K562 (cell line): ENCODE measurements at places on chromosomes 5 and 9.
A peak's percentile ranks its signal among the peaks of the same experiment; 100 is the strongest.

DNA sequence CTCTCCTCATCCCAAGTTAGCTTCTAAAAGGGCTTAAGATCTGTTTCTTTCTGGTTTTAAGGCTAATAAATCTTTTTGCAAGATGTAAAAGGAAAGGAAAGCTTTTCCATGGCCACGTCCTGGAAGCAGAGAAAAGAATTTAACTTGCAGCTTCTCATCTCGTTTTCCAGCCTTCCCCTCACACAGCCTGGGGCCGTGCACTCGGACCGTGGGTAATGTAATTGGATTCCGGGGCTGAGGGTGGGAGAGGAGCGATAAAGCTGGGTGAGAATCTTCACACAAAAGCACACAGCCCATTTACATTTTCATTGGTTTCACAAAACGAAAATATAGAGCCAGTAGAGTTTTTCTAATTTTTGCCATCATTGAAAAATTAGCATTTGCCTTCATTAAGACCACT lies 91.2 kb downstream of the IRX2 start:
- H3K4me3 ChIP-seq = no peak overlapping the region
- peaks cover 47% of the 10 kb centered on the region for H3K27me3 ChIP-seq
- H3K4me1 ChIP-seq = no peaks in the 10 kb centered on the region
- no peaks in the 10 kb centered on the region for H3K36me3 ChIP-seq
- no peak for DNase-seq

GRCh38 chr5:9468060-9468388 lies 77.9 kb downstream of the SEMA5A start:
- H3K27me3 ChIP-seq = no peaks in the 10 kb centered on the region
- no peak for DNase-seq
- H3K4me3 ChIP-seq = no peak overlapping the region
- no peak overlapping the region for H3K27ac ChIP-seq
- H3K4me1 ChIP-seq = no peaks in the 10 kb centered on the region

GRCh38 chr5:116709082-116709481 lies 134.5 kb upstream of the SEMA6A start:
- H3K4me3 ChIP-seq = no peak overlapping the region
- no peak for DNase-seq
- H3K27me3 ChIP-seq = no peaks in the 10 kb centered on the region
- H3K4me1 ChIP-seq = no peaks in the 10 kb centered on the region
- H3K27ac ChIP-seq = no peak overlapping the region

- H3K27ac ChIP-seq = no peak overlapping the region
- H3K4me1 ChIP-seq = no peaks in the 10 kb centered on the region
- no peak overlapping the region for H3K4me3 ChIP-seq
- H3K36me3 ChIP-seq = no peaks in the 10 kb centered on the region
Observed at GRCh38 chr9:25677301-25678146, 720 bp downstream of the TUSC1 start.

GRCh38 chr9:130246126-130246525 lies 19.4 kb upstream of the HMCN2 start:
- no peak overlapping the region for H3K27ac ChIP-seq
- DNase-seq = no peak
- H3K4me1 ChIP-seq = peaks cover 6% of the 10 kb centered on the region; the same call in 2 of the 3 replicates
- no peak overlapping the region for H3K4me3 ChIP-seq

DNA sequence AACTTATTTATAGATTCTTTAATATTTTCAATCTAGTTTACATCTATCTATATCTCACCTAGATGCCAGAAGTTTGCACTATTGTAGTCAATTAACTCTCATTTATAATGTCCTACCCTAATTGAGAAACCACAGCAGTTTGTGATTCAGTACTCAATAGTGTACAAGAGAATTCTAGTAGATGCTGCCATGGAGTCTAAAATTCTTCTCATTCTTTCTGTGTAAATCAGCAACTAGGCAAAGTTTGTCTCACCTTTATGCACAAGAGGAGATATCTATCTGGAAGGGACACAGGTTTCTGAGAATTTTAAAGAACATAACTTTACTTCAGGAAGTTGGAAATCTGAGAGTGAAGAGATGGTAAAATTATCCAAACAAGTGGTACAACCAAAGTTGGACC lies 173.0 kb upstream of the FBXL7 start:
- H3K4me1 ChIP-seq = no peaks in the 10 kb centered on the region
- no peaks in the 10 kb centered on the region for H3K27me3 ChIP-seq
- H3K36me3 ChIP-seq = no peaks in the 10 kb centered on the region
- no peak overlapping the region for H3K4me3 ChIP-seq

DNA sequence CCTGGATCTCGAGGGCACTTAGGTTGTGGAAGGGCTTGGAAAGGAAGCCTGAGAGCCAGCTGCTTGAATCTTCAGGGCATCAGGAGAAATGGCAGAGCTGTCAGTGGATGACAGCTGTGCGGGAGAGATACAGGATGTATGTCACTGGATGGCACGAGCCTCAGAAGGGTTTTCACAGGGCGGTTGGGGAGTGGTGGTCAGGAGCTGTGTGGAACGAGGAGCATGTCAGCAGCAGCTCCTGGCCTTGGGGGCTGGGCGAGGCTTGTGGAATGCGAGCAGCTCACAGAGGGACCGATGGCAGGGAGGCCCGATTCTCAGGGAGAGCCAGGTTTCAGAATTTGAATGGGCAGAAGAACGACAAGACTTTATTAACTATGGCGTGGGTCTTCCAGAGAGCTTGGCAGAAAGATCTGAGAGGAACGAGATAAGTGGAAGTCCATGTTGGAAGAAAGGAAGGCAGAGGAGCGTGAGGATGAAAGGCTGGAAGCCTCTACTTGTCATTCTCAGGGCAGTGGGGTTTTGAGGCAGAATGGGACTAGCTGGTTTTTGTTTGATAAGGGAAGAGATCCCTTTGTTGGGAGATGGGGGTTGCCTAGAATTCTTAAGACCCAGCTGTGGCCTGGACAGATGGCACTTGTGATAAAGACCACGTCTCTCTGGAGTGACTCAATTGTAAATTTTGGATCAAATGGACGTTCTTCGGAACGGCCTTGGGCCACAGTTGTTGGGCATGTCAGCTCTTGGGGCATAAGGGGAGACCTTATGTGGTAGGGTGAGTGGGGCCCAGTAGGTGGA lies 60.3 kb downstream of the SNX30 start:
- DNase-seq = peak; percentile 75
- no peaks in the 10 kb centered on the region for H3K27me3 ChIP-seq
- no peak overlapping the region for H3K4me3 ChIP-seq
- peak overlapping the region; percentile 47 for H3K27ac ChIP-seq
- no peaks in the 10 kb centered on the region for H3K36me3 ChIP-seq

- no peaks in the 10 kb centered on the region for H3K4me1 ChIP-seq
- no peak overlapping the region for H3K4me3 ChIP-seq
- H3K36me3 ChIP-seq = no peaks in the 10 kb centered on the region
- H3K27ac ChIP-seq = no peak overlapping the region
- DNase-seq = no peak
Observed at GRCh38 chr5:120219988-120220387, 244.1 kb upstream of the PRR16 start.

DNA sequence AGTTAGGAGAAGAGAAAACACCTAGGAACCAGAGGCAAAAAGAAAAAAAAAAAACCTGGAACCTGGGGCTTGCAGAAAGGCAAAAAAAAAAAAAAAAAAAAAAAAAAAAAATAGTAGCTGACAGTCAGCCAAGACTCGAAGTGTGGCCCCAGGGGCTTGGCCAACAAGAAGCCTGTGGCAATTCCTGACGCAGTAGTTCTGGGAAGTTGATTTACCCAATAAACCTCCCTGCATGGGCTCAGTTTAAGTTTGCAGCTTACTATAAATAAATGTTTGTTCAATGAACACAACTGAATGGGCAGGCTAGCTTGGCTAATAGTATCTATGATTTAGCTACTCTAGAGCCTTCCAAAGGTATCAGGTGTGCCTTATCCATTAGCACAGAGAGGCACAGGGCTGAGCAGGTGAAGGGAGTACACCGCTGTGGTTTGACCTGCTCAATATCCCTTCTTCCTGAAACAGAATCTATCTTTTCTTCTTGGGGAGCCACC lies 21.3 kb upstream of the GLRX start:
- H3K27ac ChIP-seq = no peak overlapping the region
- H3K4me1 ChIP-seq = no peaks in the 10 kb centered on the region; the same call in 1 of the 2 replicates
- H3K27me3 ChIP-seq = no peaks in the 10 kb centered on the region
- no peaks in the 10 kb centered on the region for H3K36me3 ChIP-seq
- no peak overlapping the region for H3K4me3 ChIP-seq

- peaks cover 12% of the 10 kb centered on the region; the same call in 2 of the 3 replicates for H3K27me3 ChIP-seq
- H3K27ac ChIP-seq = no peak overlapping the region
- H3K4me1 ChIP-seq = no peaks in the 10 kb centered on the region; the same call in 1 of the 2 replicates
- H3K4me3 ChIP-seq = no peak overlapping the region
Observed at GRCh38 chr5:172414531-172415361, 39.6 kb downstream of the SH3PXD2B start.

DNA sequence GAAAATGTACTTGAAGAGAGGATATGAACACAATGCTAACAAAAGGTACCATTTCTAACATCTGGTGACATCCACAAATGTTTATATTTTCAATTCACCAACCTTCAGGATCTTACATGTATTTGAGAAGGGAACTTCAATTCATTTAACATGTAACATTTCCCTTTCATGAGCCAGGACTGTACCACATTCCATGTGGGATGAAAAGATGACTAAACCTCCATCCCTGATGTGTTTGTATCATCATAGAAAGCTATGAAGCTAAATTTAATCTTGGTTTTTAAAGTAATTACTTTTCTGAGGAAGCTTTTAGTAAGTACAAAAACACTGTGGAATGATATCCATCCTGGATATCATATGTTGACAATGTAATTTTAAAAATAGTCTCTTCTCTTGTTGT lies 78.2 kb upstream of the GNA14 start:
- DNase-seq = no peak
- no peaks in the 10 kb centered on the region for H3K4me1 ChIP-seq
- H3K27ac ChIP-seq = no peak overlapping the region
- peaks cover 26% of the 10 kb centered on the region; the same call in 2 of the 3 replicates for H3K36me3 ChIP-seq
- no peaks in the 10 kb centered on the region for H3K27me3 ChIP-seq

GRCh38 chr5:145668714-145669113 lies 166.4 kb downstream of the PRELID2 start:
- no peaks in the 10 kb centered on the region for H3K36me3 ChIP-seq
- H3K4me1 ChIP-seq = no peaks in the 10 kb centered on the region
- no peak for DNase-seq
- no peak overlapping the region for H3K27ac ChIP-seq
- no peak overlapping the region for H3K4me3 ChIP-seq
